Right hindlimb (tissue), 1 donor: ENCODE measurements at places on chromosomes 13 and 19.

DNA sequence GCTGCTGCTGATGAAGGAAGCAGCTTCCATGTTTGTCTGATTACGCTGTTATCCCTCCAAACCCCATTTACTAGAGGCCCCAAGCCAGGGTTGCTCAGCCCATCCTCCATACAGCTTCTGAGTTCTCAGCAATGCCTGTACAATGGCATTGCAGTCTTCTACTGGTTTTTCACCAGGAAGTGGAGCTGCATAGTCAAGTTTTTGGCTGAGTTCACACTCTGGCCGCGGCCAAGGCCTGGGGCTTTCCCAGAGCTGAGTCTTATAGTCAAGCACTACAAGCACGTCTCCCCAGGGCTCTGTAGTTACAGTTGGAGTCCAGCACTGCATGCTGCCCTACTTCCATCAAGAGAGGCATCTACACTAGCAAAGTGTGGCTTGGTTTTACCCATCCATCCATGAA lies 182.5 kb downstream of the POU4F1 start:
- DNase-seq = no peak

DNA sequence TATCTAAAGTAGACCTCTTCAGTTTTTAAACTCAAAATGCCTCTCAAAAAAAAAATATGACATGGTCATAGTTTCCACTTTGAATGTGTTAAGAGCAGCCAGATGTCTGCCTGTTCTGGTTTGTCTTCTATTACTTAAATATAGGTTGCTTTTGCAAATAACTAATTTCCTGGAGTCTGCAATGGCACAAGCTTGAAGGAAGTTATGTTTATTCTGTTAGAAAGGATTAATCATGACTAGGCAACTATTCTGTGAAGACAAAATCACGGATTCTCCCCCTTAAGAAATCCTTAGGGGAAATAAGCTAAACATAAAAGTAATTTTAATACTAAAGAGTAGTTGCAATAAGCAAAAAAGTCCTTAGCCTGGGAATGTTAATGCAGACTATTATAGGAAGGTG lies 26.3 kb downstream of the SKA3 start:
- DNase-seq = no peak

- peak; percentile 87 for DNase-seq
These were observed 65.4 kb downstream of the KCTD12 start for GRCh38 chr13:76820759-76821158.

- no peak for DNase-seq
These were observed 3.9 kb downstream of the CCDC194 start for GRCh38 chr19:17389957-17390664.

- no peak for DNase-seq
These were observed 1.3 kb upstream of the CEACAM3 start for GRCh38 chr19:41795031-41795461.

DNA sequence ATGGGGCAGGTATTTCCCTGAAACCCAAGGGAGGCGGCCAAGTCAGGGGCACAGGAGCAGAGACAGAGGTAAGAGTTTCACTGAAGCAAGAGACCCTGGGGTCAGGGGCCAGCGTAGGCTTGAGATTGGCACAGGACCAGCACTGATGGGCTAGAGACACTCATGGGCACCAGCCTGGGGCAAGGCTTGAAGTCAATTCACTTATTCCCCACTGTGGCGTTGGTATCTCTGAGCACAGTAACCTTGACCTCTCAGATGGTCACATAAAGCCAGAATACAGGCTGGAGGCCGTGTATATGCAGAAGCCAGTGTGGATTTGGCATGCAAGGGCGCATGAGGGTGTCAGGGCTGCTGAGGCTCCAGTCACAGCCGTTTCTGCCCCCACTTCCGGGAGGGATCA lies 173.5 kb upstream of the GPR12 start:
- DNase-seq = no peak

GRCh38 chr13:108361769-108362168 lies 92.3 kb downstream of the TNFSF13B start:
- DNase-seq = peak; percentile 55

GRCh38 chr13:44040070-44040817 lies 160.5 kb downstream of the LACC1 start:
- no peak for DNase-seq

DNA sequence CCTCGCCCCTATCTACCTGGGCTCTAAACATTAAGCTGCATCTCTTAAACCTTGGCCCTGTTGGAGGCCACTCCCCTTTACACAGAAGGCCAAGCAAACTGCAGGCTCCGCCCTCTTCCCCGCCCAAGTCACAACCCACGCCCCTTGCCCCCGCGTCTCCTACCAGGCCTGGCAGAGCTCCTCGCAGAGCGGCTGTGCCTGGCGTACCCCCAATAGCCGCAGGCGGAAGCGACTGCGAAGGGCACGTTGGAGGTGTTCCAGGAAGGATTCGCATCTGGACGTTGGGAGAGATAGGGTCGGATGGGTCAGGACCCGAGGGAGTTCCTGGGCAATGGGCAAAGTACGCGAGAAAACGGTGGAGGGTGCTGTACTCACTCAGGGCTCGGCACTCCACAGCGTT lies 5.9 kb downstream of the RTBDN start:
- DNase-seq = no peak

GRCh38 chr19:48481846-48482639 lies 12.9 kb downstream of the CYTH2 start:
- no peak for DNase-seq

GRCh38 chr19:14968247-14968646 lies 11.4 kb downstream of the SLC1A6 start:
- no peak for DNase-seq

- DNase-seq = no peak
These were observed 24.4 kb downstream of the ELF1 start for GRCh38 chr13:40994581-40995230.

- no peak for DNase-seq
These were observed 2.7 kb upstream of the DLL3 start for GRCh38 chr19:39496063-39496462.

DNA sequence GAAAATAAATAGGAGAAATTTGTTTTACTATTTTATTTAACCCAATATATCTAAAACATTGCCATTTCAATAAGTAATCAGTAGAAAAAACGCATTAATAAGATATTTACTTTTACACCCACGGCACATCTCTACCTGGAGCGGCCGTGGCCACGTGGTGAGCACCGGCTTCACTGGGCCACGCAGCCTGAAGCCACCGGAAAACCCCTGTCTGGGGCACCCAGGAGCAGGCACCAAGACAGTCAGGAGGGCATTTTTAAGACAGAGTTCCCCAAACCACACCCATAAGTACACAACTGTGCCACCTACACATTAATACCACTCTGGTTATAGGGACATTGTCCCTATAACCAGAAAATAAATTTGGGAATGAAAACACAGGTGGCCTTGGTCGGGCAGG lies 80.9 kb downstream of the SPACA7 start:
- DNase-seq = no peak

DNA sequence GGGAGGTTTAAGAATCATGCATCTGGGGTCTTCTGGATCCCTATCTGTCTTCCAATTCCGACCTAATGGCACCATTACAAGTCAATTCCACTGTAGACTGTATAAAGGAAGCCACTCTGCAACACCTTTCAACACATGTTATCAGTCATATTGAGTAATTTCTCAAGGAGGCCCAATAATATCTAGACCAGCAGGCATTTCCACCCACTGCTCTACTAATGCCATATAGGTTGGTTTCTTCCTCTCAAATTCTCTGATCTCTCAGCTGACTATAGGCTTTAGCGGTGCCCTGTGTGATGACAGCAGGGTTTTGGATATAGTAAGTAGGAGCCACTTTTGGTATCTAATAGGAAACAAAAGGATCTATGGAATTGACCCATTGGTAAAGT lies 12.4 kb upstream of the ITM2B start:
- no peak for DNase-seq

DNA sequence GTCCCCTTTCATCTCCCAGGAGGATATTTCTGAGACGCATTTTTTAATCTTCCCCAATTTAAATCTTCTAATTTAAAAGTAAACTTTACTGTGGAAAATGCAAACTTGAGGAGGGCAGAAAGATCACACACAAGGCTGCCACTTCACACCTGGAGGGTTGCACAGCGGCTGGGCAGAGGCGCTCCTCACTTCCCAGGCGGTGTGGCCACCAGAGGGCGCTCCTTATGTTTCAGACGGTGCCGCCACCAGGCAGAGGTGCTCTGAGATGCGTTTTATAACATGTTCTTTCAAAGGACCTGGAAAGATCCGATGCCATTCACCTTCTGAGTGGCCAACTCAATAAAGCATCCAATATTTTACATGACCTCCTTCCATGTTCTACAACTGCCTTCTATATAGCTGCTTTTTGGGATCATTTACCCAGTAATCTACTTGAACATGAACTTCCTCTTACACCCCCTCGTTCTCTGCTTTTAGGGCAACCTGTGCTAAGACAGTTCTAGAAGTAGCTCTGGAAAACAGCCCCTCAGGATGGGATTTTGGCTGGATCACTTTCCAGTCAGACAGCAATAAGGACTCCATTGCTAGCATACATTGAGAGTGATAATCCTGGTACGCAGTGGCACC lies 14.8 kb upstream of the MTUS2 start:
- DNase-seq = no peak

DNA sequence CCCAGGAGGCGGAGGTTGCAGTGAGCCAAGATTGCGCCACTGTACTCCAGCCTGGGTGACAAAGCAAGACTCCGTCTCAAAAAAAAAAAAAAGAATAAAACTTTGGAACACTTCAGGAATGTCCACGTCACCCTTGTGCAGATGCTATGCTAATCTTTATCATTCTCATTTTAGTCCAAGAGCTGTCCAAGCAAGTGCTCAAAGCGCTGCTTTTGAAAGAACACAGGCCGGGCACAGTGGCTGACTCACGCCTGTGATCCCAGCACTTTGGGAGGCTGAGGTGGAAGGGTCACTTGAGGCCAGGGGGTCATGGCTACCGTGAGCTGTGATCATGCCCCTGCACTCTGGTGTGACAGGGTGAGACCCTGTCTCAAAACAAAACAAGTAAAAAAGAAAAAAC lies 11.1 kb upstream of the UQCR11 start:
- DNase-seq = no peak

DNA sequence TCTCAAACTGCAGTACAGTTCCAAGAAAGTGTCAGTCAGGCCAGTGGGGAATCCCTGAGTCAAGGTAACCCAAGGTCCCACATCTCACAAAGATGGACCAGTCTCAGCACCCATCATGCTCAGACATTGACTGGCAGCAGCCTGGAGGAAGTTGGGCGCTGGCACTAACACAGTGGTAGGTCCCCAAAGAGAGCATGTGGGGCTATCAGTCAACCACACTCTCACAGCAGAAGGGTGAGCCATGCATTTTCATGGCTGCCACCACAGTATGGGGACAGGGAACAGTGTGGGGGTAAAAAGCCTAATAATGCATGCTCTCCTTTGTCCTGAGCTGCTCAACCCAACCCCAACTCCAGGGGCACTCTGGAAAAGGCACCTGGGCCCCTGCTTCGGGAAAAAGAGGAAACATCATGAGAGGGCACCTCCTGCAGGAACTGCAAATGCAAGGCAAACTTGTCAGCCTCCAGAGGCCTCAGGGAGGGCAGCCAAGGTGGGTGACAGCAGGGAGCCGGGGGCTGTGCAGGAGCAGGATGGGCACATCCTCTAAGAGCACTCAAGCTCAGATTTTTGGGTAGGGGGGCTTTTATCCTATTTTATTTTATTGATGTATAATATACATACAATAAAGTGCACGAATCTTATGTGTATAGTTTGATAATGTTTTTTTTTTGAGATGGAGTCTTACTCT lies 9.5 kb upstream of the PLEKHF1 start:
- no peak for DNase-seq

DNA sequence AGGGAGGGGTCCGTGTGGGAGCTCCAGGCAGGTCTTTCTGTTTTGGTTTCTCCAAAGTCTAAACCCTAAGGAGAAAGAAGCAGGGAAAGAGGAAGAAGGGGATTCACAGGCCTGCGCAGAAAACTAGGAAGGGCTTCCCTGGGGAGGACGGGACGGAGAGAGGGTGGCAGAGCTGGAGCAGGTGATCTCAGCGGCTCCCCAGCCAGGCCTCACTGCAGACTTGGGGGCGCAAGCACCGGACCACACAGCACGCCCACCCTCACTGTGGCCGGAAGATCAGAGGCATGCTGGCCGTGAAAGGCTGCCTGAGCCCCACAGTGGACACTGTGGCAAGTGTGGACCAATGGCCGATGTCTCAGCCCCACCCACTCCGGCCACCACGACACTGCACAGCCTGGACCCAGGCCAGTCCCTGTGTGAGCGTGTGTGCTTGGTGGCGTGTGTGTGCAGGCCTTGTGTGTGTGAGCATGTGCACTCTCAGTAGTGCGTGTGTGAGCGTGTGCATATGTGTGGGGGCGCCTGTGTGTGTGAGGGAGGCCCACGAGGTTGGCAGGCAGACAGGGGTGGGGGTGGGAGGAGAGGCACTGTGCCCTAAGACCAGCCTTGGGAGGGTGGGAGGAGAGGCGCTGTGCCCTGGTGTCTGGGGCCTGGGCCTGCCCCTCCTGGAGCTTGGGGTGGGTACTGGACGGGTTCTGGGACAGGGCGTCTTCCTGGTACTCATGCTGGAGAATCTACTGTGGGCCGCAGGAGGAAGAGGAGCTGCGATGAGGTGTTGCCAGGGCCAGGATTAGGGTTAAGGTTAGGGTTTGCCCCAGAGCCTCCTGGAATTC lies 15.4 kb upstream of the TMEM255B start:
- DNase-seq = no peak

DNA sequence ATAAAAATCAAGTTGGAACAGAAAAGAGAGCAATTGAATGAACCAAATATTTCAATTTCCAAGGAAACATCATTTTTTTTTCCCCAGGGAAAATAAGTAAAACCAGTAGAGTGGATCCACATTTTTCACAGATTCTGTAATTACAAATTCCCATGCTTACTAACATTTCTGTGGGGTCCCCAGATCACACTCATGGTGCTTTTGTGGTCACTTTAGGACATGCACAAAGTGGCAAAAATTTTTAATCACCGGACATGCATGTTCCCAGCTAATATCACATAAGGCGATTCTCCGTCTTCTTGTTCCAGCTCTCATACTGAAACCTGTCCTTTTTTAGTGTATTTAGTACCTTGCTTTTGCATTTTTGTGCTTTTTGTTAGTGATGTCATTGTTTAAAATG lies 748.2 kb upstream of the SLITRK1 start:
- no peak for DNase-seq

- no peak for DNase-seq
These were observed 3.0 kb downstream of the LTBP4 start for GRCh38 chr19:40604171-40604646.

- no peak for DNase-seq
These were observed 13.8 kb downstream of the ZNF557 start for GRCh38 chr19:7083076-7083956.
